Activated T-helper 1 cell treated with anti-CD3 and anti-CD28 coated beads, Interleukin-2, amount 50 U/mL, for 16 hours (primary cell): ENCODE measurements at places on chromosomes 12 and 14.

DNA sequence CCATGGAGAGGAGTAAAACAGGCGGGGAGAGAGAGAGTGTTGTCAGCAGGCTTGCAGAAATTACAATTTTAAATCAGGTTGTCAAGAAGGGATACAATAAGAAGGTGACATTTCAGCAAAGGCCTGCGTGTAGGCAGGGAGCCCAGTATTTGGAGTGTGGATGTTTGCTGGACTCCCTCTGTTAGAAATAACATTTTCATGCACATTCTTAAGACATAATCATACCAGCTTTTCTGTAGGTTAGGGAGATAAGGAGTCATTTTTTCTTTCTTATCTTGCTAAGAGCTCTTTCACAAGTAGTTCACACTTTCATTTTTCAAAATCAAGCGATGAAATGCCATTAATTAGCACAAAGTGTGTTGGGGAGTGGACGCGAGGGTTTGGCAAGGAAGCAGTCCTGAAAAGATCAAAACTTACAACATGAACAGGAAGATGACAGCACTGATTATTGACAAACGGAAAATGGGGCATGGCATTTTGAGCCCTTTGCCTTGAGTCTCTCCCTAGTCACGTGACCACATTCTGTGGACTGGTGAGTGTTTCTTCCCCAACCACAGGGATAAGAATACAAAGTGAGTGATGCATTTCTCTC lies 160.2 kb downstream of the DAD1 start:
- DNase-seq: no peak

GRCh38 chr12:95002754-95003153 lies 743 bp downstream of the NDUFA12 start:
- no peak for DNase-seq

DNA sequence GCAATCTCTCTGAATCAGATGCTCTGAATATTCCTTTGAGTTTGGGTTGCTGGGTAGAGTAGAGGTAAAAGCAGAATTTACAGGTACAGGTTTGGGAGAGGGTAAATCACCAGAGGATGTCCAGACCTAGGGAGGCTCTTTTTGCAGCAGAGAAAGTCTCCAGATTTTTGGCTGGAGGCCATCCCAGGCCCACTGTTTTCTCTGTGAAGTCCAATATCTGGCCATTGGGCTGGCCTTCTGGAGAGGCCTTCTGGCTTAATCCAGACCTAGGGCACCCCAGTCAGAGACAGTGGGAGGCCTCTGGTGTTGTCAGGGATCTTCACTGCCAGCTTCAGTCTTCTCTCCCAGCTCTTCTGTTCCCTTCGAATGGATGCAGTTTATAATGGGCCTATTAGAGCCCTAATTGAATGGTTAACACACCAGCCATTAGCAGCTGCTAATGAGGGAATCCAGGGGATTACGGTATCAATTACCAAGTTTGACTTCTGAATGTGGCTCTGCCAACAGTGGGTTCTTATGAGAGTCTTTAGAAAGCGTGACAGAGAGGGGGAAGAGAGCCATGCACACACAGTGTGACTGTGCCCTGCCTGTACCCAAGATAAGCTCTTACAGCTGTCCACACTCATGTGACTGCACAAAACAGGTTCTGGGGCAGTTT lies 183.1 kb downstream of the EMP1 start:
- no peak for DNase-seq

GRCh38 chr14:61654026-61654425 lies 41.3 kb upstream of the HIF1A start:
- no peak for DNase-seq

GRCh38 chr12:14399871-14400270 lies 34.4 kb downstream of the ATF7IP start:
- no peak for DNase-seq

DNA sequence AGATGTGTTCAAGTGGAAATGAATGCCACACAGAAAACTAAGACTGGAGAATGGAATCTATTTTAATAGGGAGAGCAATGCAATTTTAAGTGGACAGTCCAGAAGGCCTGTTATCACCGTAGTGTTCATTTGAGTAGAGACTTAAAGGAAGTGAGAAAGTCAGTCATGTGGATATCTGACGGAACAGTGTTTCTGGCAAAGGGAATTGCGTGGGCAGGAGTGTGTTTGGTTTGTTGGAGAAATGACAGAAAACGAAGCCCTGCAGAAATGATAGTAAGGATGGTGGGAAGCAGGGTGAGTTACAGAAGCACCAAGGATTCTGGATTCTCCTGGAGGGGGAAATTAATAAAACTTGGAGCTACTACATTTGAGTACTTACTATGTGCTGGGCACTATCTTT lies 776.6 kb downstream of the MED13L start:
- DNase-seq: no peak

- DNase-seq: no peak
These were observed 215.5 kb downstream of the CRADD start for GRCh38 chr12:93892423-93893268.

DNA sequence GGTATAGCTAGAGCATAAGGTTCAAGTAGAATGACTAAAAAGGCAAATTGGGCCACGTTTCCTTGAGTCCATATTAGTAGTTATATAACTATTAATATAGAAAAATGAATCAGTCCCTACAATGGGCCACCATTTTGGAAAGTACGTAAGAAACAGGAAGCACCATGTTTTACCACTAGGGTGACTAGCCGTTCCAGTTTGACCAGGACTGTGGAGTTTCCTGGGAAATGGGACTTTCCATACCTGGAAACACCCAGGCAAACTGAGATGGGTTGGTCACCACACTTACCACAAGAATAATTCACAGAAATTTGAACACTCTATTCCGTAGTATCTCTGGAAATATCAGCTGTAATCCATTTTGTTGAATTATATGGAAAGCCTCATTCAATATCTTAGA lies 2.1 kb upstream of the MAGOHB start:
- no peak for DNase-seq

GRCh38 chr12:32809846-32810245 lies 54.1 kb upstream of the YARS2 start:
- DNase-seq: no peak

DNA sequence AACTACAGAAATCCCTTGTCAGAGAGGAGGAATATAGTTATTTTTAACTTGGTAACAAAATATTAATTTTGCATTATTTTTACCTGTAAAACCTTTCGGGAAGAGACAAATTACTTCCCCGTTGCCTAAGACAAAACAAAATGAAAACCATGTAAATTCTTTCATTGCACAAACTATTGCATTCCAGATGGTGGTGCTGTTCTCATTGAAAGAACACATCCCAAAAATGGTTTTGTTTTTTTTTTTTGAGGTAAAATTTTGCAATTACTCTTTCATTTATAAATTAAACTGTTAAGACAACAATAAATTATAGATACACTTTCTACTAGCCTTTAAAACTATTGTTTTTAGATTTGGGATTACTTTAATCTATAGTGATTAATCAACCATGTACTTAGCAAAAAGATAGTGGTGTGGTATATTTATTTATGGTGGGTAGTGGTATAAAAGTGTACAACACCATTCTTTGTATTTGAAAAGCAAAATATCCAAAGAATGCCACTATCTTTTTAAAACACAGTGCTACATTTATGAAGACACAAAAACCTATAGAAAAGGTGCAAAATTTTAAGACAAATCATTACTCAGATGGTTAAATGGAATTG lies 115.5 kb downstream of the SLC38A1 start:
- DNase-seq: no peak

DNA sequence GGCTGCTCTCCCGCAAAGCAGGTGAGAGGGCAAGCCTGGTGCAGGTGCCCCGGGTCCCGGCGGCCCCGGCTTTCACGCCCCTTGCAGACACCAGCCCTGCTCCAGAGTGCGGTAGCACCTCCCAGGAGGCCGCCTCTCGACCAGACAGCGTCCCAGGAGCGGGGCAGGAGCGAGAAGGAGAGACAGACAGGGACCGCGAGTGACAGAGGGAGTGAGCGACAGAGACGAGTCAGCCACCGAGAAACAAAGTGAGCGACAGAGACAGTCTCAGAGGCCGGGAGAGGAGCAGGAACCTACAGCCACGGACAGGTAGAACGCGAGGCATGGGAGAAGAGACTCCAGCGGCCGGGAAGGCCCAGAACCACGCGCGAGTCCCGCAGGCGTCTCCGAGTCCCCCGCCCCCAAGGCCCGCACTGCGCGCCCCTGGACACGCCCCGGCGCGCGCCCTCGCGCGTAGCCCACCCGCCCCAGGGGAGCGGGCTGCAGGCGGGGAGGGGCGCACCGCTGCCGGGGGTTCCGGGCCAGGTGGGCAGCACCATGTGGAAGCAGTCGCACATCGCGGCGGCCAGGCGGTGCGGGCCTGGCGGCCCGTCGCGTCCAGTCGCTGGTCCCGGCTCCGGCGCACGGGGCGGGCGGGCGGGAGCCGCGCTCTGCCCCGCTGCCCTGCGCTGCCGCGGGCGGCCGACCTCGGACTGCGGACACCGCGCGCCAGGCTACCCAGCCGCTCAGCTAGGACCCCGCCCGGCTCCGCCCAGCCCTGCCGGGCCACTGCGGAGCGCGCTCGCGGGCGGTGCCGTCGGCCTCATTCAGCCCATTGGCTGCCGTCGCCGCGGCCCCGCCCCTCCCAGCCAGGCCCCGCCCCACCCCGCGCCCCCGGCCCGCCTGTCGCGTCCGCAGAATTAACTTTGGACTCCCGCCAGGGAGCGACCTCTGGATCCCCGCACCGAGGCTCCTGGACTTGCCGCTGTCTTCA lies at the start of gene AHNAK2:
AHNAK2 (minus strand) TSS at position 694 of the 973 bp plus-strand sequence; CDS start at position 557, 137 bp downstream.
- no peak for DNase-seq

DNA sequence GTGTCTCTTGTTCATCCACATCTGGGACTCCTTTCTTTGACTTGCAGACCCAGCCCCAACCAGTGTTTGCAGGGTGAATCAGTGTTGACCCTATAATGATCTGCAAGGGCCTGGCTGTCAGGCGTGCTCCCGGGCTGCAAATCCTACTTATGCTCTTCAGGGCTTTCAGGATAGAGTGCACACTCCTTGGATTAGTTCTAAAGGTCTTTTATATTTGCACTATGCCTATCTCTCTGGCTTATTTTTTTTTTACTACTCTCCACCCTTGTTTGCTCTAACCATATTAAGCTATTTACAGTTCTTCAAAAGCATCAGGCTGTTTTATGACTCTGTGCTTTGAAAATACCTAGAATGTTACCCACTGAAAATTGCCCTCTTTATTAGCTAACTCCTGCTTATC lies 4.3 kb upstream of the PRICKLE1 start:
- DNase-seq: no peak

GRCh38 chr14:100389497-100390104 lies 66.5 kb downstream of the SLC25A47 start:
- DNase-seq: no peak

DNA sequence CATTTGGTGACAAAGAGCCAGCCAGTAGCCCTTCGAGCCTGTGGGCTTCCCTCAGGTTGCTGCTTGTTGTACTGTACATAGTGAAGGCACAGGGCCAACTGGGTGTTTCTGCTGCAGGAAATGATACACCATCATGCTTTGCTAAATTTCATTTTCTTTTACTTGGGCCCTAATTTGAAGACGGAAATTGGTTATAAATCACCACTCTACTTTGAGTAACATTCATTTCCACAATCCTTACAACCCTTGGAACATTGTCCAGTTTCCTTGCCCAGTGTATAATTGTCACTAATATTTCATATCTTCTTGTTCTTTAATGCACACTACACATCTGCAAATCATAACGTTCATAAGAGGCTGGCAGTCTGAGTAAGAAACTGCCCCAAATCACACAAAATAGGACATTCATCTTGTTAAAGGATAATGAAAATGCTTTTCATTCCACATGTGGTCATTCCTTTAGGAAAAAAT lies 30.2 kb downstream of the MSRB3 start:
- DNase-seq: no peak

DNA sequence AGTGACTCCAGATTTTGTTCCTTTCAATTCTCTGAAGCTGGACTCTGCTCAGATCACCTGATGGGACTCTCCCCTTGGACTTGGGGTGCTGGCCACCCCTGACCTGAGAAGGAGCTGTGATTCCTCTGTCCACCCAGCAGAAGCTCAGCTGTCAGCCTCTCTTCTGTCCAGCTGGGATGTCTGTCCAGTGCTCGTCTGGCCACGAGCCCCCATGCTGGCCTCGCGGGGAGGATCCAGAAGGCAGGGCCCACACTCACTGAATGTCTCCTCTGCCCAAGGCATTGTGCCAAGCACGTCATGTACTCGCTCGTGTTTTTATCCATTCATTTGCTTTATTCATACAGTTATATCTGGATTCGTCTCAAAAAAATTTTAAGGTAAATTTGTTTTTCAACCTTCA lies 14.2 kb upstream of the SLC24A4 start:
- DNase-seq: no peak

DNA sequence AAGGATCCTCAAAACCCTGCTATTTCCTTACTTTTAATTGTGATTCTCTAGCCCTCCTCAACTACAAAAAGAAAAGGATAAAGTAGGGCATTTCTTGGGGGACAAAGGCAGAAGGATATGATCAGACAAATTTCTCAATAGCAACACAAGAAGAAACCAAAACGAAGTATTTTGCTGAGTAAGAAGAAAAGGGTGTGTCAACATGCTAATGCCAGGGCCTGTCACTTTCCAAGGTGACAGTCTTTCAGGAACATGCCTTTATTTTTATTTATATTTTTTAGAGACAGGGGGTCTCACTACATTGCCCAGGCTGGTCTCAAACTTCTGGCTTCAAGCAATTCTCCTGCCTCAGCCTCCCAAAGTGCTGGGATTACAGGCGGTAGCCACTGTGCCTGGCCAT lies 39.8 kb downstream of the CBX5 start:
- no peak for DNase-seq

- no peak for DNase-seq
These were observed 2.3 kb downstream of the SETD1B start for GRCh38 chr12:121806009-121806545.

- no peak for DNase-seq
These were observed 13.2 kb downstream of the AQP6 start for GRCh38 chr12:49985981-49986380.

GRCh38 chr14:34872822-34873588 lies 2.2 kb downstream of the BAZ1A start:
- DNase-seq: no peak

GRCh38 chr12:67772267-67773169 lies 124.0 kb downstream of the DYRK2 start:
- DNase-seq: no peak

DNA sequence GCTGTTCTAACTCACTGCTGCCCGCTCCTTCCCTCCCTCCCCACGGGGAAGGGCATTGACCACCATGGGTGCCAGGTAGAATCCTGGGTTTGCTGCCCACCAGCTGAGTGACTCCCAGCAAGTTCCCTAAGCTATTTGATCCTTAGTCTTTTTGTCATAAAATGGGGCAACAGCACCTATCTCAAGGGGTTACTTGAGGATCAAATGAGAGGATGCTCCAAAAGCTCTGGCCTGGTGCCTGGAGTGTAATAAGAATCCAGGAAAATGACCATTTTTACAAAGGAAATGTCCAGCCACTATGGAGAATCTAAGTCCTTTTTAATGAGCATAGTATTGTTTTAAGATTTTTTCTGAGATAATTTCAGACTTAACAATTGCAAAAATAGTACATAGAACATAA lies 61.4 kb upstream of the CMKLR1 start:
- no peak for DNase-seq
